ENCODE measurements at places on chromosomes 2 and 18.

DNA sequence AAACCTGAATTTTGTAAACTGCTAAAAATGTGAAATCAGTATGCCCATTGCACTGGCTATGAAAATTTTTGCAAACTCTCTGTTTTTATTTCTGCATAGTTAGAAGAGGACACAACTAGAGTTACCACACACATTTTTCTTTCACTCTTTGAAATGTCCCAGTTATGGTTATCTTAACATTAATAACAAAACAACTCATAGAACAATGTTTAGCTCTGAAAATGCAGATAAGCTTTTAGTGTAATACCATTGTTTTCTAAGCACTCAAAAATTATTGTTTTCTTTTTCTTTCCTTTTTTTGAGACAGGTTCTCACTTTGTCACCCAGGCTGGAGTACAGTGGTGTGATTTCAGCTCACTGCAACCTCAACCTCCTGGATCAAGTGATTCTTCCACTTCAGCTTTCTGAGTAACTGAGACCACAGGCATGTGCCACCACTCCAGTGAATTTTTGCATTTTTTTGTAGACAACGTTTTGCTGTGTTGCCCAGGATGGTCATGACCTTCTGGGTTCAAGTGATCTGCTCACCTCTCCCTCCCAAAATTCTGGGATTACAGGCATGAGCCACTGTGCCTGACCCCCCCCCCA, 1204.5 kb upstream of the ZEB2 start:
- no peak for DNase-seq

GRCh38 chr2:222333397-222333796, 34.6 kb upstream of the PAX3 start:
- DNase-seq = no peak

GRCh38 chr2:239299218-239299939, 101.4 kb downstream of the HDAC4 start:
- no peak for DNase-seq

GRCh38 chr18:44552706-44553105, 128.0 kb upstream of the SETBP1 start:
- DNase-seq = no peak

GRCh38 chr2:40095000-40095399, 315.9 kb upstream of the THUMPD2 start:
- DNase-seq = no peak

- DNase-seq = no peak
These were observed 57.9 kb downstream of the NCK2 start for GRCh38 chr2:105802587-105802986.

DNA sequence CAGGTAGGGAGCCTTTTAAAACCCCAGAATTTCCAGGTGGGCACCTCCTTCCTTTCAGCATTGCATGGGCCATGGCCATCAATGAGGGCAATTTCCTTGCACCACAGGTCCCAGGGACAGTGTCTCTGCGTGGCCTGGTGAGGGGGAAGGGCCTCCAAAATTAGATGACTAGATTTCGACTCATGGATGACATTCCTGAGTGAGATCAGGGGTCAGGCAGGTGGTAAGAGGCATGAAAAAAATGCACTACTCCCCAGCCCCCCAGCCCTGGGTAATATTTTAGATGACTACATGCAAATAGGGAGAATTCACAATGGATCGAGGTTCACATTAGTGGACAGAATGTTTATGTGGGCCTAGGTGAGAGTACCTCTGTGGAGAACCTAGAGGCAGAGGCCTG, 19.0 kb upstream of the IGFBP5 start:
- DNase-seq = no peak

DNA sequence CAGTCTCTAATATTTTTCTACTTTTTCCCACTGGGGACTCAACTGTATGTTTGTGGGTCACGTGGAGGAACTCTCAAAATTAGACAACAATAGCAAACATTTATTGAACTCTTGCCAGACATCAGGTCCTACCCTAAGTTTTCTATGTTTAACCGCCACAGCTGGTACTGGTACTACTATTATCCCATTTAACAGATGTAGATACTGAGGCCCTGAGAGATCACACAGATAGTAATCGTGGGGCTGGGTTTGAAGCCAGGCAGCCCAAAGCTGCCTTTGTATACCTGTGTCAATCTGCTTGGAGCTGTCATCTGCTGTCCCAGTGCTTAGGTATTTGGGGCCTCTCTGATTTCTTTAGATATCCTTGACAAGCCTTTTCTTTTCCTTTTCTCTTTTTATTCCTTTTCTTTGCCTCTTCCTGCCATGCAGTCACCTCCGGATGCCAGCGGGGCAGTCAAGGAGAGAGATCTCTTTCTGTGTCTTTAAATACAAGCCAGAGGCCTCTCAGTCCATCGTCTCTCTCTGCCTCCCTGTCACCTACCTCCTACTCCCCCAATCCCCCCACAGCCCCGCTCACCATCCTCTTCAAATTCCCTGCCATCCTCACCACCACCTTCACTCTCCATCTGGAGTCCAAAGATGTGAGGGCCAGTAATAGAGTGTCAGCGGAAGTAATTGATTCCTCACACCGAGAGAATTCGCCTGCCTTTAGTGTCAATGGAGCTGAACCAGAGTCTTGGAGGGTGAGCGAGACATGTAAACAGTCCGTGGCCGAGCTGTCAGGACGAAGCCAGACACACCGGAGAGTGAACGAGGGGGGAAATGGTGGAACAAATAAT, 23.4 kb downstream of the NRP2 start:
- DNase-seq = no peak

DNA sequence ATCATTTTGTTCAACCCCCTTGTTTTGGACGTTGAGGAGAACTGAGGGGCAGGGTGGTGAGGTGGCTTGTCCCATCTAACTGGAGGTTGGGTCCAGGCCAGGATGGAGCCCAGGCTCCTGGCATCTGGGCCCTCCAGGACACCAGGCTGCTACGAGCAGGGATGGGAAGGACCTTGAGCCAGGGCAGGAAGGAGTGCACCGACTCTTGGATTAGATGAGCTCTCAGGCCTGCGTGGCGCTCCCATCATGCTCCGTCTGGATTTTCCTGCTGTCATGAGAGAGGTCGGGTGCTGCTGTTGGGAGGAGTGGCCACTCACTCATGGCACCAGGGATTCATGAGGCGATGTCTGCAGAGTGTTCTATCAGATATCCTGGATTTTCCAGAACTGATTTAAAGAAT, 18.3 kb upstream of the ALLC start:
- DNase-seq = no peak

DNA sequence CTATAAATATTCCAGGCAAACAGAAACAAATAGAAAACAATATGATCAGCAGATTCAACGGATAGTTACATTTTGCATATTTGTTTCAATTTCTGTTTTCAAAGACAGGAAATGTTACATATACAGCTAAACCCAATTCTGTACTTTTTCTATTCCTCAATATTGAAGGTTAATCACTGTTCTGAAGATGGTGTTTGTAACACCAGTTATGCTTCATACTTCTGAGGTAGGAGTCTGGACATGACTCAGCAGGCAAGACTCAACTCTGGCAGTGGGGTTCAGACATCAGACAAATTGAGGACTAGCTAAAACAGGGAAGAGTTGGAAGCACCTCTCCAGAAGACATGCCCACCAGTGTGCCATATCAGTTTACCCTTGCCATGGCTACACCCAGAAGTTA, 16.6 kb downstream of the SERPINB13 start:
- DNase-seq = no peak

GRCh38 chr2:200329798-200330197, 23.3 kb downstream of the SPATS2L start:
- no peak for DNase-seq

- DNase-seq = no peak
These were observed 257.5 kb downstream of the RND3 start for GRCh38 chr2:150230004-150230403.

DNA sequence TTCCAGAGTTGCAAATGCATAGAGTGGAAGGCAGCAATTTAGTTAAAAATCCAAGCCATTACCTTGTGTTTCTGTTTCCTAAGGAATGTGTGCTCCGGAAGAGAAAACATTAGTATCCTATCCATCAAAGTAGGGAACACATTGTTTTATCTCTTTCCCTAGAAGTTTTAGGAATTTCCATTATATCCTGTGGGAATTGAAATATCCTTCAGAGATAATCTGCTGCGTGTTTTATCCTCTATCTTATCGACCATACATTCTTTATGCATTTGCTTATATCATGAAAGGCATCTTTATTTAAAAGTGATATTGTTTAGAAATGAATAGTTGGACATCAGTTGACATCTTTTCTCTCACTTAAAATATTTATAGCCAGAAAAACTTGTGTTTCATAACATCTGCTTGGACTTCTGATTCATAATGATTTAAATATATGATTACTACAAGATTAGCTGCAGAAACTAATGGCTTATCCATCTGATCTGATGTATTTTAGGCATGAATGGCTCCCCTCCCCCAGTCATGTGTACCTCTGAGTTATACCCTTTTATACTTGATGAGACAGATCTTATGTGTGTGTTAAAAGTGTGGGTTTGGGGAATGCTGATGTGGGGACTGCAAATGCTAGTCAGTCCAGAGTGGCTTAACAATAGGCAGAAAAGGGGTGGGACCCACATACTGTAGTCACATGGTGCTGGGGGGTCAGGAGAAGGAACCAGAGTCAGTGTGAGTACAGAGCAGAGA, 136.2 kb upstream of the ARHGAP28 start:
- DNase-seq = no peak

DNA sequence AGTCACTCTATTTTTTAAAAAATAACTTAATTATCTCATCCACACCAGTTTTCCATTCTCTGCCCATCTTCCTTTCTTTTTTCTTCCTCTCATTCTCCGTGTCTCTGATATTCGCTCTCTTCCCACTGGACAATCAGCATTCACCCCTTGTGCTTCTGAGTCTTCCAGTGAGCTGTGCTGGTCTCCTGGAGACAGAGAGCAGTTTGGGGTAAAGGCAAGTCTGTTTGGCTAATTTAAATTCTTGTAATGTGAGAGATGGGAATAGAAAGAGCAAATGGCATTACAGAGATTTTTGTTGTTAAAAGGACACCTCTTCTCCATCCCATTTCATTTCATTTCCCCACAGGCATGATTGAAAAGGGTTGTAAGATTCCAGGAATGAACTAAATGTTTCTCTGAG, 107.5 kb downstream of the DTNA start:
- no peak for DNase-seq

DNA sequence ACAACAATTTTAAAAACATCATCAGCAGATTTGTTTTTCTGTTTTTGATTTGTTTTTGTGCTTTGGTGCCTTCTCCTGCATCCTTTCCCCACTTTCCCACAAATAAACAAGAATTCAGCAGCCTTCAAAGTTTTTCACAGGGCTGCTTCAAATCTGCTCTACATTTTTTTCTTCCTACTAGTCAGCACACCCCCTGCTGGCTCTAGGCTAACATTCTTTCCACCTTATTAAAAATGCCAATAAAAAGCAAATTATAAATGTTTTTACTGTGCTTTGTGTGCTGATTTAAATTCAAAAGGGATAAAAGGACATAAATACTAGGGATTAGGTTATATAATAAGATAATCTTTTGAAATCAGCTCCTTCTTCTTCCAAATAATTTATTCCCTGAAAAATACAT, 6.2 kb upstream of the CNTNAP5 start:
- DNase-seq = no peak

GRCh38 chr2:227411320-227411989, 23.7 kb upstream of the SCYGR1 start:
- DNase-seq = no peak

GRCh38 chr18:78595453-78595852, 384.2 kb upstream of the SALL3 start:
- no peak for DNase-seq

GRCh38 chr2:98212092-98213000, 125.4 kb downstream of the VWA3B start:
- no peak for DNase-seq

GRCh38 chr2:113117541-113118262, 9.7 kb upstream of the IL1RN start:
- no peak for DNase-seq

DNA sequence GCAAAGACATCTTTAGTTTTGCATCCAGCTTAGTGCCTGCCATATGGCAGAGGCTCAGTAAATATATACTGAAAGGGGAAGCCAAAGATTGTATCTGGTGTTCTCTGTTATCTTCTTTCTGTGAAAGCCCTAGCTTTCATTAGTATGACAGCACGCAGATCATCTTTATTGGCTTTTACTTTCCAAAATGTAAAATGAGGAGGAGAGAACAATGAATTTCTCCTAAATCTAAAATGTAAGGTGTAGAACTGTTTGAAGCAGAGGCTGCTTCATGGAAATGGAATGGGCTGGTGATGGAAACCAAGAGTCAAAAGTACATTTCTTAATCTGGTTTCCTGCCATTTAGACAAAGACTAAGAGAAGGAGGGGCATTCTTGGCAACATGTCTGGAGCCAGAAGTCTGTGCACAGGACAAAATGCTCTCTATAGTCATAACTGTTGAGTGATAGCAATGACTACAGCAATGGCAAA, 1029.9 kb upstream of the PIK3C3 start:
- no peak for DNase-seq

DNA sequence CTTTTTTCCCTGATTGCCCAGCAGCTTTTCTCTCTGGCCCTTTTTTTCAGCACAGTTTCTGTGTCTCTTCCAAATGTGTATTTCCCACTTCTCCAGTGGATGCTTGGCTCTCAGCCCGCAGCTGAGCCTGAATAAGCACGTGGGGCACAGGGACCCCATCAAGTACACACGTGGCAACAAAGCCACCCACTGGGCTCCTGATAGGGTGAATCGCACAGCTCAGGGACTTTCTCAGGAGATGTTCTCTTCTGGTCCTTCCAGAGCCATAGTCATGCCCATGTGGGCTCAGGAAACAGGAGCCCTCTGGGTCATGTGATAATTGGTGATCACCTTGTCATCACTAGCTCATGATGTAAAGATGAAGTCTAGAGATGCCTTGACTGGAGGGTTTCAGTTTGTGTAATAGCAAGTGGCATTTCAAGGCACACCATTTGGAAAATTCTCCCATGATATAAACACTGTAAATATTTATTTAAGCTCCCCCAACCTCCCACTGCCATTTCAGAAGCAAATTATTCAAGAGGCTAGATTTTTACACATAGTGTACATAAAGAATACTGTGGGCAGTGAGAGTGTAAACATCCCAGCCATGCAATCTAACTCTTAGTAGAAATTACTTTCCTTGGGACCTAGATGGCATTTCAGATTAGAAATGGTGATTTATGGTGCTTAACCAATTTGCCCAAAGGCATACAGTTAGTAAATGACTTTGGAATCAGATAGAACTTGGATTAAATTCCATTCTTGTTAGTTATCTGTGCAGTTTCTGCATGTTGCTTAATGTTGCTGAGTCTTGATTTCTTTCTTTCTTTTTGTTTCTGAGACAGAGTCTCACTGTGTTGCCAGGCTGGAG, 597.5 kb downstream of the SLC4A3 start:
- no peak for DNase-seq

DNA sequence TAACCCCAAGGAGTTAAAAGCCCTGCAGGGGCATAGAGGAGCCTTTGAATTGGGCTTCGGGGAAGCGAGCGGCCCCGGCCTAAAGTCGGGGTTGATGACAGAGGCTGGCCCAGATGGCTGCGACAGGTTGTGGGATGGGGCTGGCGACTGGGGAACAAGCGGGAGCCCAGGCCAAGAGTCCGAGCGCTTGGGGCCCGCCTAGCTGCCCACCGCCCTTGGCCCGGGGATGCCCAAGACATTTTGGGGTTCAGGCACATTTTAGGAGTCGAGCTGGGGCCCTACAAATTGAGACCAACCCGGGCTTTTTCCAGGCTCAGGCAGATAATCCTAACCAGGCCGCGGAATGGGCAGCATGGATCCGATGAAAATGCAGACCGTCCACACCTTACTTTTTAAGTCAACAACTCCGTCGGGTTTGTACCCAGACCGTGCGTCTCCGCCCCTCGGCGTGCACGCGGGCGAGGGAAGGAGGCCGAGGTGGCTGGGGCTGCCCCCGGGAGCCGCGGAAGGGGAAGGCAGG, 507 bp downstream of the RTKN start:
- DNase-seq = no peak

GRCh38 chr2:134469516-134470115, 215.7 kb downstream of the MGAT5 start:
- DNase-seq = no peak

- no peak for DNase-seq
These were observed 179.8 kb upstream of the HAAO start for GRCh38 chr2:42971947-42972736.
